Activated B cell treated with CpG ODN at 0.5 μM for 24 hours (primary cell): ENCODE measurements at places on chromosomes 16 and 17. TPM values are rescaled to one million over a fixed set of nuclear protein-coding genes. Genes with fewer than 3 reads are reported as not detected.

DNA sequence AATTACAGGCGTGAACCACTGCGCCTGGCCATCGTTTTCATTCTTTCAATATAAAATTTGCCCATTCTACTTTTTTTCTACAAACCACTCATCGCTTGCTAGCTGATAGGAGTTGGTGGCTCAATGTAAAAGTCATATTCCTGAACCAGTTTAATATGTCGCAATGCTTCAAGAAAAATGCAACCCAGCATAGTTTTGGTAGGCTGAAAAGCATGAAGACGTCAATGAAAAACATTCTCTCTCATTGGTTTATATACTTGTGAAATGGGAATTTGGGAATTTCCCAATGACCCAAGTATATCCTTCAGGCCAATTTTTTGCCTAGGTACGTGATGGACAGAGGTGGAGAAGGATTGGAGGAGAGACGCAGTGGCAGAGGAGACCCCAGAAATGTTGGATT, 26.9 kb downstream of the USP43 start:
- DNase-seq, result no peak

GRCh38 chr16:68179196-68179795, 56.6 kb downstream of the ESRP2 start:
- no peak for DNase-seq

DNA sequence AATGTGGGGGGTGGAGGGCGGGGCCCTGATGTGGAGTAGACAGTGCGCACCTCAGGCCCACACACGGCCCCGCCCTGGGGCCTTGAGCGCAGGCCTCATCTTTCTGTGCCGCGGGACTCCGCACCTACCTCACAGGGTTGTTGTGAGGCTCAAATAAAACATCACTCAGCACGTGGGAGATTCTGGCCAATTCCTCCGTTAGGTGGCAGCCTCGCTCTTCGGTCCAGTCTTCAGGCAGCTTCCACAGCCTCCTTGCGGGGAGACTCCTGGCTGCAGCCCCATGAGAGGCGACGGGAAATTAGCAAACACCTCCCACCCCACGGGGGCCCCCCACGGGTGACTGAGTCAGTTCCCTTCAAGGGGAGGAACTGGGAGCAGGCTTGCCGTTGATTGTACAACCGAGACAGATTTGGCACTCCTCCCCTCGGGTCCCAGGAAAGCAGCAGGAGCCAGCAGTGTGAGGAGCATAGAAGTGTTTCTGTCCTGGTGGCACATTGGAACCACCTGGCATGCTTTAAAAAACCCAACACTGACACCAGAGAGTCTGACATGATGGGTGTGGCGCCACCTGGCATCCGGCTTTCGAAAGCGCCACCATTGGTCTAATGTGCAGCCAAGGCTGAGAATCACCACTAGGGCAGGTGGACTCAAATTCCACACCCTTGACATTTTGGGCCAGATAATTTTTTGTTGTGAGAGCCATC, 7.6 kb downstream of the MRM1 start:
- DNase-seq, result no peak

- no peak for DNase-seq
Measured at GRCh38 chr16:13245713-13246377, 344.4 kb downstream of the SHISA9 start.

- DNase-seq, result no peak
Measured at GRCh38 chr16:19424478-19424877, 6.8 kb downstream of the TMC5 start.

DNA sequence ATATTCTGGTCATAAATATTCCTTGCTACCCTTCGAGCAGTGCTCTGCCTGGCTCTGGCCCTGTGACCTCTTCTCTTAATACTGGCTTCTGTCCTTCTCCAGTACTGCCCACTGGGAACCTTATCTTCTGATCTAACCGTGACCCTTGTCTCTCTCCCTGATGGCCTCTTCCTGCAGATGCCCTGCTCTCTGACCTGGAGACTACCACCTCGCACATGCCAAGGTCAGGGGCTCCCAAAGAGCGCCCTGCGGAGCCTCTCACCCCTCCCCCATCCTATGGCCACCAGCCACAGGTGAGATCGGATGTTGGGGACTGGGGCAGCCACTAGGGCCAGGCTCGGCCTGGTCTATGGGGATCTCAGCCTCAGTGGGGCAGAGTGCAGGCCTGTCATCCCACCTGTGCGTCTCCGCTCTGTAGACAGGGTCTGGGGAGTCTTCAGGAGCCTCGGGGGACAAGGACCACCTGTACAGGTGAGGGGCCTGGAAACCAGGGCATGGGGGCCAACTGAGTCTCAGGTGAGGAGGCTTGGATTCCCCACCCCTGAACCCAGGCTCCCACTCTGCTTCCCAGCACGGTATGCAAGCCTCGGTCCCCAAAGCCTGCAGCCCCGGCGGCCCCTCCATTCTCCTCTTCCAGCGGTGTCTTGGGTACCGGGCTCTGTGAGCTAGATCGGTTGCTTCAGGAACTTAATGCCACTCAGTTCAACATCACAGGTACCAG, 1.5 kb downstream of the TGFB1I1 start:
- DNase-seq, result no peak

DNA sequence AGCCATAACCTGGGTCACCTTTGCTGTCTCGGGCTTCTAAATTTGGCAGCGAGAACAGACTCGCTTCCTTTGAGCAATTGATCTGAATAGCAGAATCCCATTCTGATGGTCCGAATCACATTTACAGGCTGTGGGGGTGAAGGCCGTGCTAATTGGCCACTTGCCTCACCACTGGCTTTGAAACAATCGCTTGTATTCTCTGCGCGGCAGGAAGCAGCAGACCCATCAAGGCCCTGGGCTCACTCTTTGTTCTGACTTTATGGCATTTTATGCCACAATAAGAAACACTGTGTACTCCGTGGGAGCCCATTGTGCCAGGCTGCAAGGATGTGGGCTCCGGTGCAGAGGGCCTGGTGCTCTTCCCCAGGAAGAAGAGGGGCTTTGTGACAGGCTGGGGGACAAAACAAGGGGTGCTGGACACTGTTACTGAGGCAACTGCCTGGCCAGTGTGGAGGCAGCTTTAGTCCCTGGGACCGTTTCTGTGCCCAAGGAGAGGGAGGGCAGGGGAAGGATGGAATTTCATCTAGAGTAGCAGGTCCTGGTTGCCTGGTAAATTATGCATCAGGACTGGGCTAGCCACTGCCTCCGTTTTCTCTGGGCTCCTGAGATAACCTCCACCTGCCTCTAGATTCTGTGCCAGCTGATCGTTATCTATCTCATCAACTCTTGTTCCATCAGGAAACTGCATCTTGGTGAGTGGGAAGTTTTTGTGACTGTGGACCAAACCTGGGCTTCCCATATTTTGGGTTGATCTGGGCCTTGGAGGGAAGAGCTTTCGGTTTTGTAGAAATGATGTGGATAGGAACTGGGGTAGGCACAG, 78.5 kb downstream of the MRC2 start:
- no peak for DNase-seq

GRCh38 chr17:21511363-21512195, 135.4 kb downstream of the KCNJ12 start:
- peak; percentile 63 for DNase-seq

DNA sequence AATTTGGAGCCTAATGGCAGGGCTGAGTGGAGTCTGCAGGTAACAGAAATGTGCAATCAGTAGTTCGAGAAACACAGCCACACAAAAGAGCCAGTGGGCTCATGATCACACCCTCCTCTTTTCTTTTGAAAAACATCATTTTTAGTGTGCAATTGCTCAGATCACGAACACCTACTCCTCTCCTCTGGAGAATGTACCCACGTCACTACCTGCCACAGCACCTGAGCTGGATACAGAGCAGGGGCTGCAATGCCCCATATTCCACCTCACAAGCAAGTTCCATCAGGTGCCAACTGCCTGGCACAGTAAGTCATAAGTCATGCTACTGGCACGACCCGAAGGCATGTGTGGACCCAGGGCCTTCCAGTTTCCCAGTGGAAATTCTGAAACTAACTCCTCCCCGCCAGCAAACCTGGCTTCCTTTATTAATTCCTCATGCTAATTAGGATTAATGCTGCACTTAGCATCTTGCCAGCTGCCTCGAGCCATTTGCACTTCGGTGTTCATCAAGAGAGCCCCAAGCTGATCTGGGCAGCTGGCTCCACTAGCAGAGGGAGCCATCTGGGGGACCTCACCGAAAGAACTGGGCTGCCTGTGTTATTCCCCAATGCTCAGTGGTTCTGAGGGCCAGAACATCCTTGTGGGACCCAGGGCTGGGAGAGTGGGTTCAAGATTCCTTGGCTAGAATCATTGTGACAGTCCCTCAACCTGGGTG, 2.4 kb downstream of the CACNG4 start:
- DNase-seq, result no peak

- no peak for DNase-seq
Measured at GRCh38 chr17:83036193-83036592, 43.2 kb upstream of the METRNL start.

DNA sequence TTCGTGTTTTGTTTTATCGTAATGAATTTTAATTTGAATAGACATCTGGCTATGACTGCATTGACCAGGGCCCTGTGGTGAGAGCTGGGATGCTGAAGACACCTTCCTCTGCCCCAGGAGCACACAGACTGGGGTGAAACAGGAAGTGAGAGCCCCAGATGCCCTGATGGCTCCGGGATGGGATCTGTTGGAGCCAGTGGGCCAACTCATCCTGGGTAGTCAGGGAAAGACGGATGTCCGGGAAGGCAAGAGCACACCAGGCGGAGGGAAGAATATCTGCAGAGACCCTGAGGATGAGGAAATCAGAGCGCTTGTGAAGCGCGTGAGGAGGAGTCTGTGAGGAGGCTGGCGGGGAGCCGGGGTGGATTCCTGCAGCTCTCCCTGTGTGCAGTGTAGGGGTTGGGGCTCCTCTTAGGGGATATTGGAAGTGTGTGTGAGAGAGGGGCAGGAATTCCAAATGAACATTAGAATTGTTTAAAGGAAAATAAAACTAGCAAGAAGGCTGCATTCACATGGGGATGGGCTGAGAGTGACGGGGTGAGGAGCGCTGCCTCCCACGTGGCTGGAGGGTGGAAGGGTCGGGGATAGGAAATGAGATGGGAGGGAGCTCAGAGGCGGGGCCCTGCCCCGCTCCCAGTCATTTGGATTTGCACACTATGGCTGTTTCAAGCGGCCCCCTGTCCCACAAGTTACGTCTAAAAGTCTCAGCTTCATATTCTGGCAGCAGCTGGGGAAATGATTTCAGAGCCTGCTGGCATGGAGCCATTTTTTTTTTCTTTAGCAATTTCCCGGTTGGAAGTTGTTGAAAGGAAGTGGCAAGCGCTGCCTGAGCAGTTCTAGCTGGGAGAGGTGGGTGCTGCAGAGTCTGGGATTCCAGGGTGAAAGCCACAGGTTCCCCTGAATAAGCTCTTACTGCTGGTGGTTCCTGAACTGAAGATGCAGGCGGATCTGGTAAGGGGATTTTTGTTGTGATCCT, 71.2 kb upstream of the LGALS9 start:
- DNase-seq, result no peak

DNA sequence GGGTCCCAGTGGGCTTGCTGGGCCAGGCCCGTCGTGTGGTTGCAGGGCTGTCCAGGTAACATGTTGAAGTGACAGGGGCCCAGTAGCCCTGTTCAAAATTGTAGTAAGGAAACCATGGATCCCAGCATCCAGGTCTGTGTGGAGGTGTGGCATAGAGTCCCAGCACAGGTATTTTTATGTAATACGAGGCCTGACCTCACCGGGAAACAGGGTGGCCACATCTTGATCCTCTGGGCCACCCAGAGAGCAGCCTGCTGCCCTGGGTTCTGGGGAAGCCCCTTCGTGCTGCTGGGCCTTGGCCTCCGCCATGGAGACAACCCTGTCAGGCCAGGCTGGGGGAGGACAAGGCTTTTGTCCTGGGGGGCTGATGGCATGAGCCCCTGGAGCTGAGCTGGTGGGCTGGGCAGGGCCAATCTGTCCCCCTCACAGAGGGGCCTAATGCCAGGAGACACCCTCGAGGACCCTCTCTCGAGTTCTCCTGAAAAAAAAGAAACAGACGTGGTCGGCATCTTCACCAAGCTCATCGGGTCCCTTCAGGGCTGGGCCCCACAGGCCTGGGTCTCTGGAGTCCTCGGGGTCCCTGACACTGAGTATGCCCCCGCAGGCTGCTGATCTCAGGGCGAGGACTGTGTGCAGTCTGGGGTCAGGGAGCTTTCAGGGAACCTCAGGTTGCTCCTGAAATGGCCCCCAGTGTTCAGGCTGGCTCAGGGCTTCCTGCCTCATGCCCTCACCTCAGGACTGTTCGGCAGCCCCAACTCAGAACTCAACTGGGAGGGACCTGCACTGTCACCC, 47.8 kb downstream of the TNFRSF13B start:
- no peak for DNase-seq

DNA sequence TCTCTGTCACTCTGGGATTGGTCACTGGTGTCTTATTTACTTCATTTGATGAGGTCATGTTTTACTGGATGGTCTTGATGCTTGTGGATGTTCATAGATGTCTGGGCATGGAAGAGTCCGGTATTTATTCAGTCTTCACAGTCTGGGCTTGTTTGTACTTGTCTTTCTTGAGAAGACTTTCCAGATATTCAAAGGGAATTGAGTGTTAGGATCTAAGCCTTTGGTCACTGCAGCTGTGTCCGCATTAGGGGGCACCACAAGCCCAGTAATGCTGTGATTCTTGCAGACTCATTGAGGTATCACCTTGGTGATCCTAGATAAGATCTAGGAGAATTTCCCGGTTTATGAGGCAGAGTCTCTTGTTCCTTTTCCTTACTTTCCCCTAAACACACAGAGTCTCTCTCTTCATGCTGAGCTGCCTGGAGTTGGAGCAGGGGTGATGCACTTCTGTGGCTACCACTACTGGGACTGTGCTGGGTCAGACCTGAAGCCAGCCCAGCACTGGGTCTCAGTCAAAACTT, 214.7 kb downstream of the SPECC1 start:
- DNase-seq, result no peak

DNA sequence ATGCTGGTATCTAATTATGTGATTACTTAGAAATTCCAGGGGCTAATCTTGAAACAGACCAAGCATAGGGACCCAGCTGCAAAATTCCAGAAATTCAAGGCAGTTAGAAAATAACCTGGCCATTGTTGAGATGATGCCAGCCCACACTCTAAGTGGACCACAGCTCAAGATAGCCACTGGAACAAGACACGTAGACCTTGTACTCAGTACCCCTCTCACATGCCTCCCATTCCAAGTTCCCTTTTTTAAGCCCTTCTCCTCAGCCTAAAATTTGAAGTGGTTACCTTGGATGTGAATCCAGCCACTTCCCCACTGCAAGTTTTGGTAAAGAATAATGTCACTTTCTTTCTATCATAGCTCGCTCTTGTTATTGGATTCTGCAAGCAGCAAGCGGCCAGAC, 4.1 kb upstream of the ZNF19 start:
- DNase-seq, result no peak

GRCh38 chr17:57518587-57519581, 226.2 kb downstream of the CCDC182 start:
- DNase-seq, result no peak

GRCh38 chr17:61729690-61730268, 133.5 kb downstream of the BRIP1 start:
- no peak for DNase-seq

GAST gene
- total RNA-seq, result not detected in 2 replicates

SDF2 gene
- 36.1 and 47.7 TPM in 2 replicates for total RNA-seq

LRRC37B gene
- total RNA-seq, result 13.8 and 19.5 TPM in 2 replicates

SLC35G6 gene
- total RNA-seq, result not detected in 2 replicates

ITGAX gene
- 81.9 and 100 TPM in 2 replicates for total RNA-seq

GINS3 gene
- 5.3 and 6.9 TPM in 2 replicates for total RNA-seq

CCDC200 gene
- total RNA-seq, result 0.73 TPM in 1 of 2 replicates, not detected in the other
